Subcutaneous preadipocyte (primary cell): ENCODE measurements at places on chromosomes 2 and 18. TPM values are rescaled to one million over a fixed set of nuclear protein-coding genes. Genes with fewer than 3 reads are reported as not detected.

The SCYGR8 gene
- total RNA-seq: not detected in 2 replicates

The NEU2 gene
- not detected in 2 replicates for total RNA-seq

The SERPINB12 gene
- total RNA-seq: not detected in 2 replicates

The DYNAP gene
- total RNA-seq: 0.20 TPM in 1 of 2 replicates, not detected in the other

The ABCB11 gene
- not detected in 2 replicates for total RNA-seq

The GRB14 gene
- total RNA-seq: 0.37 and 0.78 TPM in 2 replicates

The RPRM gene
- total RNA-seq: not detected in 2 replicates

The KLHL14 gene
- total RNA-seq: not detected in 2 replicates

The MATN3 gene
- 0.39 and 0.73 TPM in 2 replicates for total RNA-seq

The DNAJC5G gene
- not detected in 2 replicates for total RNA-seq

The HOXD13 gene
- 1.6 TPM in 1 of 2 replicates, not detected in the other for total RNA-seq

The PLCD4 gene
- 2.2 and 2.6 TPM in 2 replicates for total RNA-seq

The IL18R1 gene
- total RNA-seq: 0.73 and 2.2 TPM in 2 replicates

The FSHR gene
- total RNA-seq: not detected in 2 replicates

The PRR30 gene
- not detected in 2 replicates for total RNA-seq

The ADCY3 gene
- 42.3 and 48.9 TPM in 2 replicates for total RNA-seq

The PKP4 gene
- 19.5 and 46.5 TPM in 2 replicates for total RNA-seq

The FECH gene
- total RNA-seq: 26.8 and 28.7 TPM in 2 replicates

The SPATA3 gene
- total RNA-seq: not detected in 2 replicates

The HADHB gene
- 104 and 128 TPM in 2 replicates for total RNA-seq

The LINC00305 gene
- total RNA-seq: not detected in 2 replicates

The CPLX4 gene
- not detected in 2 replicates for total RNA-seq

The NEUROD1 gene
- not detected in 2 replicates for total RNA-seq

The TMEM247 gene
- total RNA-seq: not detected in 2 replicates

The TUBA3E gene
- total RNA-seq: not detected in 2 replicates

The ASB1 gene
- 23.5 and 28.2 TPM in 2 replicates for total RNA-seq

The G6PC2 gene
- total RNA-seq: not detected in 2 replicates

The PSD4 gene
- 1.2 and 1.5 TPM in 2 replicates for total RNA-seq

The ERBB4 gene
- under 0.01 TPM in 1 of 2 replicates, not detected in the other for total RNA-seq

The TNFRSF11A gene
- under 0.01 and 0.39 TPM in 2 replicates for total RNA-seq

The MFSD2B gene
- under 0.01 and 0.37 TPM in 2 replicates for total RNA-seq

The WIPF1 gene
- 17.2 and 23.9 TPM in 2 replicates for total RNA-seq

The DSG1 gene
- not detected in 2 replicates for total RNA-seq

The TGFA gene
- total RNA-seq: not detected in 2 replicates
